ENCODE measurements at places on chromosomes 1 and 21.

- DNase-seq: peak; percentile 40
These were observed 228.2 kb downstream of the COP1 start for GRCh38 chr1:175978926-175979325.

DNA sequence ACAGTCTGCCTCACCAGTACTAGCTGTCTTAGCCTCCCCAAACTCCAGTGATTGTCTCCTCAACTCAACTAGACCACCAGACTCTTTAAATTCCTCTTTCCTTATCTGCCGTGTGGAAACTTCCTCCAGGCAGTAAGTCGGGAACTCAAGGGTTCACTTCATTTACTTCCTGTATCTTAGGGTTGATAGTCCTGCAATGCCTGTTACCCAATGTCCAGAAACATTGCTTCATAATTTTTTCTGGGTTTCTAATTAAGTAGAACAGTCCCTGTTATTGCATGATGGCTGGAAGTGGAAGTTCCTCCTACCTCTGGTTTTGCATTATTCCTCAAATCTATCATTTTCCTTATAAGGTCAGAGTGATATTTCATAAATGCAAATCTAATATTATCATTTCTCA is 60.8 kb upstream of the RNF11 start:
- DNase-seq: peak; percentile 16

DNA sequence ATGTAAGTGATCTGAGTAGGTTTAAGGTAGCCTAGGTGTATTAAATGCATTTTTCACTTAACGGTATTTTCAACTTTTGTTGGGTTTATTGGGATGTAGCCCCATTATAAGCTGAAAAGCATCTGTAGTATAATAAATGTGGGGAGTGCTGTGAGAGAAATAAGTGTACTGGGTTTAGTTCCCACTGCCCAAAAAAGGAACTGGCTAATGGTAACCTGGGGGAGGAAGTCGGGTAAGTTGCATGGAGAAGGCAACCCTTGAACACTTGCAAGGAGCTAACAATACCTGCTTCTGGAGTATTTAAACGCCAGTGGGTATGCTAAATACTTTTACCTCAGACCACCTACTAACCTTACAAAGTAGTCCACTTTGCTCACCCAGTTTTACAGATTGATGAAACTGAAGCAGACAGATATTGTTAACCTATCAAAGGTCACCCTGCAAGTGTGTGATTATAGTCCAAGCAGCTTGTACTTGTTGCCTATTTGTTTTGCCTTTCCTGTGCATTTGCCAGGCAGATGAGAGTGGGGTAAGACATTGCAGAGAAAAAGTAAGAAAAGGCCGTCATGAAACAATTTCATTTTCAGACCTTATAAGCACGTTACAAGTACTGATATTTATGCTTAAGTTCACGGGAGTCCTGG is 7.6 kb upstream of the SHISA4 start:
- no peak for DNase-seq

- DNase-seq: no peak
These were observed 3.2 kb downstream of the FNDC7 start for GRCh38 chr1:108715932-108716331.

GRCh38 chr1:35881850-35882273 is 1.1 kb upstream of the AGO1 start:
- DNase-seq: peak; percentile 9
